Fibroblast of skin of abdomen (primary cell): ENCODE measurements at places on chromosomes 4 and X.

DNA sequence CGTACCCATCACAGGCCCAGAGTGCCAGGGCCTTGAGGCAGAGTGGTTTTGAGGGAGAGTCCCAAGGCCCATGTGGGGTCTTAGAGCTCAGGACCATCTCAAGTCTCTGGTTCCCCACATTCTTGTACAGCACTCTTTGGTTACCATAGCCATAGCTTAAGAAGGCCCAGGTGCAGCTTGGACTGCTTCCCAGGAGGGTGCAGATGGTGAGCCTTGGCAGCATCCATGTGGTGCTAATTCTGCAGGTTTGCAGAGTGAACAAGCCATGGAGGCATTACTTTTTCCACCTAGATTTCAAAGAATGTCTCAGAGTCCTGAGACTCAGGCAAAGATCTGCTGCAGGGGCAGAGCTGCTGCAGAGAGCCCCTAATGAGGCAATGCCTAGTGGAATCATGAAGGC is 171.7 kb downstream of the STK32B start:
- DNase-seq = no peak

GRCh38 chr4:113556382-113557134 is 205.0 kb downstream of the CAMK2D start:
- DNase-seq = no peak

DNA sequence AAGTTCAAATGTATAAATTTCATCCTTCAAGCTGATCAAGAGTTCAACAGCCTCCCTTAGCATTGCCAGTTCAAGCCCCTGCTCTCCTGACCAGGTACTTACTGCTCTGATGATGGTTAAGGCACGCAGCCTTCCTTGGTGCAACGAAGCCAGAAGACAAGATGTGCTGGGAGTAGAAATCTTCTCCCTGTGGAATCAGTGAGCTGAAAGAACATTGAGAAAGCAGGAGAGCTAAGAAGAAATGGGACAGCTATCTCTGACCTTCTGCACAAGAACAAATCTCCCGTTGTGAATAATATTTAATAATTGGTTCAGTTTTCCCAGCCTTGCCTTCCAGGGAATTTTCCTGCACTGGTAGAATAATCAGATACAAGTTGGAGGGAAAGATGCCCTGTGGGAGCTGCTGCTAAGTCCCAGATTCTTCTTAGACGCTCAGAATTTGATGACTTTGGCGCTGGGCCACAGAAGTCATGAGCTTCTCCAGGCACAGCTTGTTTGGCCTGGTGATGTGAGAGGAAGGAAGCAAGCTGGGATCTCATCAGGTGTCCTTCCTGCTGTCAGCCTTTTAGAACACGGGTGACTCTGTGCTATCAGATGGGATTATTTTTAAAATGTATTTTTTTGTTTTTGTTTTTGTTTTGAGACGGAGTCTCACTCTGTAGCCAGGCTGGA is 77.8 kb downstream of the CD38 start:
- no peak for DNase-seq

DNA sequence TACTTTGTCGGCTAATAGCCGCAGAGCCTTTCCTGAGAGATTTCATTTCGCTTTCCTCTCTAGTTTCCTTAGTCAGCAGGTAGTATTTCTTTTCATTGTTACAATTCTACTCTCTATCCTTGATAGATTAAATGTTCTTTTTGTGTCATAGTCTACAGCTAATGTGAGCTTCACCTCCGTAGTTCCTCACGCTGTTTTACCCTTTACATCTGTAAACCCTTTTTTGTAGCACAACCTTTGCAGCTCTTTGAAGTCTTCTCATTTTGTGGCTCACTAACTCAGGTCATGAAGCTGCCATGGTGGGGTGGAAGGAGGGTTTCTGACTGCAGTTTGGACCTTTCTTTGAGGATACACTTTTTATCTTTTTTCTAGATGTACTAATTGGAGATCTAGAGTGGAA is 1008.8 kb upstream of the PABPC4L start:
- DNase-seq = no peak

DNA sequence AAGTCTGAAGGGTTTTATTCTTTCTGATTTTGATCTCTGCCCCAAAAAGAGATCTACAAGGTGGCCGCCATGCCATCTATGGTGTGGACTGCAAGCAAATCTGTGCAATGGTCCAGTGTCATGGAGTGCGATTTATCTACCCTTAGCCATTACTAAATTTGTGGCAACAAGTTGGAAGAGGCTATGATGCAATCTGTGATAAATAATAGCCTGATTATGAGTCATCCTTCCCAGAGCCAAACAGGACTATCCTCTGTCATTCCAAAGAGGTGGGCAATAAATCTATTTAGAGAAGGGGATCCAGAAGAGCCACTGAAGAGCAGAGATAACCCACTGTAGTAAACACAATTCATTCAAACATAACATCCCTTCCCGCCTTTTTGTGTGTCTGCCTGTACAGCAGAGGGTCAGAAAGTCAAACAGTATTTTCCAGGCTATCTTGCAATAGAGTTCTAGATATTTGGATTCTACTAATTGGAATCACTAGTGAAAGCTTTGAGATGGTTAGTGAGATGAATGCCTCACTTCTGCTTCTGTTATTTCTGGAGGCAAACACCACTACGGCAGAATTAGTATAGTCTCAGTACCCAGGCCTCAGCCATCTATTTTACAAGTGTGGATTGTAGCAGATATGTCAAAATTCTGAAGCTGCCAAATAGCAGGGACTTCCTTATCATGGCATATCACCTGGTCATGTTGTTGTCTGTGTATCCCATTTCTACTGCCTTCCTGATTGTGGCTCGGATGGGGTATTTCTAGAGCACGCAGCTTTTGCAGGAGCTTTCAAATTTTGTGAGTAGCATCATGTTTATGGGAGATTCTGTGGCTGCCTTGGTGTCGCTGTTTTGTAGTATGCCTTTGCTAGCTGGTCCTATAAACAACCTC is 192.0 kb downstream of the SMIM20 start:
- DNase-seq = peak; percentile 70

DNA sequence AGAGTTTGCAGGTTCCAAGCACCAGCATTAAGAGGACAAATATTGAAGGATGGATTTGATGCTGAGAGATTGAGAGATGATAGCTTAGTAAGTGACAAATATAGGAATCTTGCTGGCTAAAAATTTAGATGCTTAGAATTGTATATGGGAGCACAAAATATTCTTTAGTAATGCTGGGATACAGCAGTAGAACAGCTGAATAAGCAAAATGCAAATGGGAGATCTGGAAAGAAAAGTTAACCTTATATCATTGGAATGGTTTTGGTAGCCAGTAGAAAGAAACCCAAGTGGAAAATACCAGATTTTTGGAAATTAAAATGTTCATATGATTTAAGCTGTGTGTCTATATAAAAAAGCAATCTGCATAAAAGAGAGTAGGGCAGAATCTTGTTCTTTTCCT is 308.6 kb upstream of the CPEB2 start:
- no peak for DNase-seq

DNA sequence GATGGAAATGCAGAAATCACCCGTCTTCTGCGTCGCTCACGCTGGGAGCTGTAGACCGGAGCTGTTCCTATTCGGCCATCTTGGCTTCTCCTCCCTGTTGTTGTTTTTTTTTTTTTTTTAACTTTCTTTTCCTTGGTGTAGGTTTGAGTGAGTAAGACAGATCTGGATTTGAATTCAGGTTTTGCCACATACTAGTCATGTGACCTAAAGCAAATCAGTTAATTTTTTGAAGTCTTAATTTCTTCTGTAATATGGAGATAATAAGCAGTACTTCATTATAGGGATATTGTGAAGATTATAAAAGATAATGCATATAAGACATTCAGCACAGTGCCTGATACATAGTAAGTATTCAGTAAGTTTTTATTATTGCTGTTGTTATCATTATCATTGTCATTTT is 41.5 kb upstream of the BRS3 start:
- no peak for DNase-seq

GRCh38 chr4:15493411-15493810 is 23.7 kb downstream of the CC2D2A start:
- DNase-seq = no peak

DNA sequence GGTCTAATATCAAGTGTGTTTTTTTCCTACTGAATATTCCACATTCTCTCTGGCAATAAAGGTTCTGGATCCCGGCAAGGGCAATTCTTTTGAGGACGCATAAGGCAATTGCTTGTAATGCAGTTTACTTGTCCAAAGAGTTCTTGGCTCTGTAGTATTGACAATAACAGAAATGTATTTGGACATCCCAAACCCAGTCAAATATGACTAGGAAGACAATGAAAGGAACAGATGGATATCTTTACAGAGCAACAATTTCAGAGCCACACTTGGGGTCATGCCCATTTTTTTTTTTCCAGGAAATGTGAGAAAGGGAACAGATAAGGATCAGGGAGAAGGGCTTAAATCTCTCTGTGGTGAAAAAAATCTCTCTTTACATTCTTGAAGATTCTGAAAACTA is 12.2 kb downstream of the GK2 start:
- DNase-seq = no peak

DNA sequence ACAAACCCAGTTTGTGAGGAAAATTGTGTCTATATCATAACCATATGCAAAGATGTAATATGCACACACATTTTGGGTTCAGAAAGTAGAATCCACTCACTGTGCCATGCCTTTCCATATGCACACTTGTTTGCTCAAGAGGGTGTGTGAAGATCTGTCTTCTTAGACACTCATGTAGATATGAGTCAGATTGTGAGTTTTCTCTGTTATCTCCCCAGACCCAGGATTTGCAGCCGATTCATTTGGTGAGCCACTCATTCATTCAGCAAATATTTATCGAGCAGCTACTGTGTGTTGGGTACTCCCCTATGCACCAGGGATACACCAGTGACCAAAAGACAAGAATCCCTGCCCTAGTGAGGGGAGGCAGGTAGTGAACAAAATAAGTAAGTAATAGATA is 81.5 kb downstream of the CLCN5 start:
- DNase-seq = no peak

DNA sequence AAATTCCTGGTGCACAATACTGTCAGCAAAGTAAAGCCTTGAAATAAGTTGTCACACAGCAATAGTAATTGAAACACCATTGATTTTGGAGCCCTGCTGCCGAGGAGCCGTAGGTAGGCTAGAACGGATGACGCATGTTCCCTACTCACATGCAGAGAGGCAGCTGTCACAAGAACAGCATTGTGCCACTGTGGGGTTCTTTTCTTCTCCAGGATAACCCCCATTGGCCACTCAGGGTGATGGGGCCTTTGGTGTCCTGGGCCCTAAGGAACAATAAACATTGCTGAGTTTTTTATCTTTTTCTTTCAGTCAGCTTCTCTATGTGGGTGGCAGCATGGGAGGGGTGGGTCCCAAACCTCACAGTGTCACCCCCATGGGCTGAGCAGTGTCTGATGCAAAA is 542.3 kb downstream of the BCOR start:
- no peak for DNase-seq

DNA sequence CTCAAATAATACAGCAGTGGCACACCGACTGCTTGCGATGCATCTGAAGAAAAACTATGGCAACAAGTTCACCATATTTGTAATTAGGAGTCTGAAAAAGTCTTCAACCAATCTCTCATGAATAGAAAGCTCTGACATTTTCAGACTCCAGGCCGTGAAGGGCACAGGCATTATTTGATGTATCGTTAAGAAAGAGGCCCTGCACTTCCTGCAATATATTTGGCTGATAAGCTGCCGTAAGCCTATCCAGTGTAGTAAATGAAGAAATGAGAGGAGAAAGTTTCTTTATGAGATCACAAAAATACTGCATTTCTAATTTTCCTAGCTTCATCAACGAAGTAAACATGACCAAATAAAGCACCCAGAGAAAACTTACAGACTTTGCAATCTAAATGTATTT is 613.8 kb upstream of the TECRL start:
- DNase-seq = no peak

DNA sequence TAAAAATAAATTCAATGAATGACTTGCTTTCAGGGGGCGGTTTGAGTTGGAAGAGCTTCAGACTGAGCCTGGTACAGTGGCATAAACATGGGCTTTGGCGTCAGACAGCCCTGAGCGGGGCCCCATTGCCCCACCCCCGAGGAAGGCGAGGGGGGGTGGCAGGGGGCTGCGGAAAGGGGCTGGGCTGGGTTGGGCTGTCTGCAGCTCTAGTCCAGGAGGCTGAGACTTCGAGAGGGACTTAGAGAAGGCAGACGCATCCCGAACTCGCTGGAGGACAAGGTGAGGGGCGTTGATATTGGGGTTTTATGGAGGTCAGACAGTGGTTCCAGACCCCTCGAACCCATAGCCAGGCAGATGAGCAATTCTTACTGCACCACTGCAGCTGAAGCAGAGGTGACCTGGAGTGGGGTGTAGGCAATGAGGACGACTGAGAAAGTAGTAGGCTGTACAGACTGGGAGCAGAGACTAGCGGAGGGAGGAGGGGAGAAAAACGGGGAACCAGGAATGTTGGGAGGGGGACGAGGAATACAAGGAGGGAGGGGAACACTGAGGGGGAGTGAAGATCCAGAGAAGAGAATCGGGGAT is at the start of gene MAGED2:
TSS of gene MAGED2 (plus strand) at position 222 of the 585 bp plus-strand sequence. CDS start 1,587 bp downstream, outside the sequence.
- peak; percentile 45 for DNase-seq

DNA sequence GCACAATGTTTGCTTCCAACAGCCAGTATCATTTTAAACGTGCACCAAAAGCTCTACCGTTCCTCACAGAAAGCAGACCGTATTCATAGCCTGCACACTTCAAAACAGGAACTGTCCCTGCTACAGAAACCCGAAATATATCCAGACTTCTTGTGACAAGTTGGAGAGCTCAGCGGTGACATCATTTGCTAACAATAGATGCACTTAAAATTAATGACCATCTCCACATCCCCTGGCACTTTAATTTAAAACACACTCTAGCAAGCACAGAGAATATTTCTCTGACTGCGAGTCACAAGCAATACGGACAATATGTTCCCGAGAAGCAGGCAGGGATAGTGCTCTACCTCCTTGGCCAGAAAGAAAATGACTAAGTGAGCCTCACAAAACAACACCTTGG is 2.5 kb downstream of the NYX start:
- DNase-seq = peak; percentile 35

- no peak for DNase-seq
These were observed 113.9 kb upstream of the SORBS2 start for GRCh38 chr4:185925910-185926360.

DNA sequence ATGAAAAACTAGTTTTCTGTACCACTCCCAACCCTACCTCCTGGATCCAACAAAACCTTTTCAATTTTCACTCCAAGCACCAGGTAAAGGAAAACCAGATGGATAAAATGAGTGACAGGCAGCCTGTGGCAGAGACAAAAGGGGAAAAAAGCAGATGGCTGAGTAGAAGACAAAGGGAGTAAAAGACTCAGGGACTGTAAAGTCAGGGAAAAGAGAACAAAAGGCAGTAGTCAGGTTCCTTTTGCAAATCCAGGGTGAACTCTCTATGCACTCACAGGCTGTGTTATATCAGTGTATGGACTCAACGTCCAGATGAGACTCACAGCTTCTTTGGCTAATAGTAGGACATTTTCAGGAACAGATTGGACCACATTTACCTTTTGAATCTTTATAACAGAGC is 54.2 kb downstream of the QRFPR start:
- DNase-seq = no peak

- no peak for DNase-seq
These were observed 44.7 kb upstream of the BCOR start for GRCh38 chrX:40142417-40142816.

- no peak for DNase-seq
These were observed 7.5 kb downstream of the AMER1 start for GRCh38 chrX:64198036-64198435.
